ENCODE measurements at places on chromosomes 7 and 10. TPM values are rescaled to one million over a fixed set of nuclear protein-coding genes. Genes with fewer than 3 reads are reported as not detected.
A peak's percentile ranks its signal among the peaks of the same experiment; 100 is the strongest.

GRCh38 chr10:52541006-52541473 lies 227.0 kb downstream of the DKK1 start:
- H3K36me3 ChIP-seq, result no peaks in the 10 kb centered on the region
- no peaks in the 10 kb centered on the region for H3K4me1 ChIP-seq
- no peak overlapping the region for H3K4me3 ChIP-seq

GRCh38 chr10:103854686-103855391 lies 537 bp downstream of the SH3PXD2A start:
- H3K4me1 ChIP-seq, result peaks cover 12% of the 10 kb centered on the region
- DNase-seq, result peak; percentile 24
- no peak overlapping the region for H3K27ac ChIP-seq
- peak overlapping the region; percentile 65 for H3K4me3 ChIP-seq

GIMAP6 gene
- 34.2 TPM for total RNA-seq

- no peak for DNase-seq
- H3K27ac ChIP-seq, result no peak overlapping the region
- H3K4me1 ChIP-seq, result peaks cover 22% of the 10 kb centered on the region
- H3K27me3 ChIP-seq, result no peaks in the 10 kb centered on the region
- H3K4me3 ChIP-seq, result no peak overlapping the region
- no peaks in the 10 kb centered on the region for H3K36me3 ChIP-seq
Measured at GRCh38 chr10:34124522-34125035, 690.5 kb downstream of the PARD3 start.

- peaks cover 20% of the 10 kb centered on the region for H3K27me3 ChIP-seq
- H3K4me1 ChIP-seq, result peaks cover 28% of the 10 kb centered on the region
- H3K36me3 ChIP-seq, result no peaks in the 10 kb centered on the region
- no peak for DNase-seq
- peak overlapping the region; percentile 47 for H3K27ac ChIP-seq
Measured at GRCh38 chr7:22662556-22663356, 64.2 kb upstream of the IL6 start.

- no peaks in the 10 kb centered on the region for H3K36me3 ChIP-seq
- no peak overlapping the region for H3K4me3 ChIP-seq
- H3K27ac ChIP-seq, result no peak overlapping the region
- H3K4me1 ChIP-seq, result peaks cover 1% of the 10 kb centered on the region
Measured at GRCh38 chr7:72406820-72407403, 5.2 kb downstream of the CALN1 start.

CLCN1 gene
- total RNA-seq, result 0.06 TPM

MAD1L1 gene
- total RNA-seq, result 37.8 TPM

- H3K4me1 ChIP-seq, result peaks cover 6% of the 10 kb centered on the region
- H3K36me3 ChIP-seq, result no peaks in the 10 kb centered on the region
- H3K27me3 ChIP-seq, result peaks cover 26% of the 10 kb centered on the region
Measured at GRCh38 chr10:49585387-49585786, 24.7 kb upstream of the SLC18A3 start.

DNA sequence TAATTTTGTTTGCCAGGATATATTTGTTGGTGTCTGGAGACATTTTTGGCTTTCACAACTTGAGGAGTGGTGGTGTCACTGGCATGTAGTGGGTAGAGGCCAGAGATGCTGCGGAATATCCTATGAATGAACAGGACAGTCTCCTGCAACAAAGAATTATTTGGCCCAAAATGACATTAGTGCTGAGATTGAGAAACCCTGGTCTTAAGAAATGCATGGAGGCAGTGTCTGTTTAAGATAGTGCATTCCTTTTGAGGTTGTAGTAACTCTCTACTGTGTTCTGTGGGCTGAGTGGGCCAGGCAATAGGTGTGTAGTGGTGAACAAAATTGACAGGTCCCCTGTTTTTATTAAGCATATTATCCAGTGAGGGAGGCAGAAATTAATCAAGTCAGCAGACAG lies 165.5 kb downstream of the CDK14 start:
- no peak overlapping the region for H3K27ac ChIP-seq
- DNase-seq, result no peak
- no peaks in the 10 kb centered on the region for H3K27me3 ChIP-seq
- H3K4me1 ChIP-seq, result no peaks in the 10 kb centered on the region
- no peaks in the 10 kb centered on the region for H3K36me3 ChIP-seq
- H3K4me3 ChIP-seq, result no peak overlapping the region

DNA sequence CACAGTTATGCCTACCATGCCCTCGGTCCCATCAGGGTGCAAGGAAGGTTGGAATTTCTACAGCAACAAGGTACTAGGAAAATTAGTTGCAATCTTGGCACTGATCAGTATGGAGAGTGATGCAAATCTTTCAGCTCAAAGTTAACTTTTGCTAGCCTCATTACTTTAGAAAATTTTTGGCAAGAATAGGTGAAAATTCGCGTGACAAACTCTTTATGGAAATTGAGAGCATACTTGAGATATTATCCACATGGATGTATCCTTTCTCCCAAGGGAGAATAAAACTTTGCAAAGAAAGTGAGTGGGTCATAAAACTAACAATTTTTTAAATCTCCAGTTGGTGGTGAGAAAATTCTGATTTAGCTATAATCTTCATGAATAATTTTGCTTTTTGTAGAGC lies 71.1 kb upstream of the SLC39A12 start:
- no peak for DNase-seq
- H3K27me3 ChIP-seq, result peaks cover 8% of the 10 kb centered on the region
- H3K27ac ChIP-seq, result no peak overlapping the region
- no peak overlapping the region for H3K4me3 ChIP-seq
- H3K4me1 ChIP-seq, result no peaks in the 10 kb centered on the region
- H3K36me3 ChIP-seq, result no peaks in the 10 kb centered on the region

GRCh38 chr7:39890411-39890810 lies 59.6 kb upstream of the CDK13 start:
- H3K4me3 ChIP-seq, result no peak overlapping the region
- H3K27ac ChIP-seq, result no peak overlapping the region
- DNase-seq, result no peak
- no peaks in the 10 kb centered on the region for H3K36me3 ChIP-seq

IRF5 gene
- total RNA-seq, result 4.0 TPM

- no peak overlapping the region for H3K27ac ChIP-seq
- peaks cover 3% of the 10 kb centered on the region for H3K27me3 ChIP-seq
- no peak overlapping the region for H3K4me3 ChIP-seq
Measured at GRCh38 chr7:154577141-154577873, 425.6 kb downstream of the PAXIP1 start.

- H3K4me1 ChIP-seq, result no peaks in the 10 kb centered on the region
- no peak overlapping the region for H3K27ac ChIP-seq
- peaks cover 4% of the 10 kb centered on the region for H3K27me3 ChIP-seq
- no peaks in the 10 kb centered on the region for H3K36me3 ChIP-seq
- H3K4me3 ChIP-seq, result no peak overlapping the region
Measured at GRCh38 chr10:99125879-99126278, 109.8 kb downstream of the HPSE2 start.

CCDC146 gene
- 0.90 TPM for total RNA-seq

DNA sequence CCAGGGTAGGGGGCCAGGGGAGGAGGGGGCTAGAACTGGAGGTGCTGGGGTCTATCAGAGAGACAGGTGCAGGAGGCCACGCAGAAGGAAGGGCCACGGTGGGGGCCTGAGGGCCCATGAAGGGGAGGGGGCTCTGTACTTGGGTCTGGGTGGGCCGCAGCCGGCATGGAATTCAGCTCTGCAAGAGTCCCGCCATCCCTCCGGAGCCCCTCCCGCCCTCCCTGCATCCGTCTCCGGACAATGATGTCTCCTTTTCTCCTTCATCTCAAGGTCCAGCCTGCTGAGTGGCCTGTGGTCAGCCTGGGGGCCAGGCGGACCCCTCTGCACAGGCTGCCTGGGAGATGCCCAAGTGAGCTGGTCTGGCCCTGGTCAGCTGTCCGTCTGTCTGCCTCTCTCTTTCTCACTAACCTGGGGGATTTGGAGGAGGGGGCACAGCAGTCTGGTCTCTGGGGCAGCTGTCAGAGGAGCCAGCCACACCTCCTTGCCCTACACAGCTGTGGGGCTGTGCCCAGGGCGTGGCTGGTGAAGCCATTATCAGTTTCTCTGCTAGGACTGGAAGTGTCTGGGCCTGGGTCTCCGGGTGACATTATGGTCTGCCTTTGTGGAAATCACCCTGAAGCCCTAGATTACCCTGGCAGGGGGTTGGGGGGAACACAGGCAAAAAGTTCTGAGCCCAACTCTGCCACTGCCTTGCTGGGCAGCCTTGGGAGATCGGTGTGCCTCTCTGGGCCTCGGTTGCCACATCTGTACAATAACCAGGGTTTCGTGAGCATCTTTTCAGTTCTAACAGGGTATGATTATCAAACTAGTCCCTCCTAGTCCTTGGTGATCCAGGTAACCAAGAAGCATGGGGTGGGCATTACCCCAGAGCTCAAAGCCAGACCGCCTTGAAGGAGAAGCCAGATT lies 19.0 kb upstream of the HSPB1 start:
- H3K4me1 ChIP-seq, result peaks cover 7% of the 10 kb centered on the region
- peaks cover 56% of the 10 kb centered on the region for H3K27me3 ChIP-seq

DNA sequence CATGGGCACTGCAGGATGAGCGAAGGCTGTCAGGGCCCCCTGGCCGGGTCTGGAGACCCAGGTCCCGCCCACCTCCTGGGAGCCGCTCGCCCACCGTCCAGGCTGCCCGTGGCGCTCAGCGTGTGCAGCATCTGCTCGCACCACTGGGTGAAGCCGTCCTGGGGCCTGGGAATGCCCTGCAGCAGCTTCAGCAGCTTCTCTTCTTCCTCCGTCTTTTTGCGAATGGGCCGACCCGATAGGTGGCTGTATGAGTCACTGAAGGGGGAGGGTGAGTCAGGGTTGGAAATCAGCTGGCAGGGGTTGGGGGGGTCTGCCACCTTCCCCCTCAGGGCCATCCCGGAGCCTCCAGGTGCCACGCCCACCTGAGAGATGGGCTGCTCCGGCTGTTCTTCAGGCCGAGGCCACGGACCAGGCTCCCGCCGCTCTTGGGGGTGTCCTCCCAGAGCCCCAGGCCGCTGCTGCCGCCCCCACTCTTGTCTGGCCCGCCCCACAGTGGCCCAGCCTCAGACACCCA lies 8.7 kb downstream of the GNB2 start:
- no peak overlapping the region for H3K4me3 ChIP-seq
- H3K27me3 ChIP-seq, result no peaks in the 10 kb centered on the region
- no peak overlapping the region for H3K27ac ChIP-seq

- no peak overlapping the region for H3K27ac ChIP-seq
- H3K4me3 ChIP-seq, result no peak overlapping the region
- peaks cover 70% of the 10 kb centered on the region for H3K36me3 ChIP-seq
Measured at GRCh38 chr7:37332243-37333016, 116.2 kb downstream of the ELMO1 start.

THSD7A gene
- total RNA-seq, result not detected

Measured in activated naive CD8-positive, alpha-beta T cell treated with anti-CD3 and anti-CD28 coated beads for 36 hours (primary cell).